ENCODE measurements at places on chromosomes 2 and 18. TPM values are rescaled to one million over a fixed set of nuclear protein-coding genes. Genes with fewer than 3 reads are reported as not detected.

Gene RND3
- 101 TPM for total RNA-seq

Gene DNER
- total RNA-seq: 13.4 TPM

Gene XIRP2
- 6.5 TPM for total RNA-seq

Gene NEDD4L
- total RNA-seq: 36.4 TPM

DNA sequence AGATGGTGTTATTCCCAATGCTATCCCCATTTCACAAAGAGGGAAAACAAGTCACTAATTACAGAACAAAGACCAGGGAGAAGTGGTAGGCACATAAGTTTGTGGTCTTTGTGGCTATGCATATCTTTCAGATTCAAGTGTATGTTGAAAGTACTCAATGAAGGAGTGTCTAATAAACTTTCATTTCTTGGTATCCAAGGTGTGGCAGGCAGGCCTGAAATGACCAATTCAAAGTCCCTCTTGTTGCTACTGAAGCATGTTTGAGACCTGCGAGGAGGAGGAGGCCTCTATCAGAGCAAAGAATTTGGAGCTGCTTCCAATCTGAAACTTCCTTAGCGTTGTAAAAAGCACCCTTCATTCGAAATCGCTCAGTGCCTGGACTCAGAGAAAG is 60.9 kb upstream of the KLF7 start:
- no peak for DNase-seq

GRCh38 chr18:70985948-70986347 is 697.1 kb downstream of the SOCS6 start:
- DNase-seq: no peak

DNA sequence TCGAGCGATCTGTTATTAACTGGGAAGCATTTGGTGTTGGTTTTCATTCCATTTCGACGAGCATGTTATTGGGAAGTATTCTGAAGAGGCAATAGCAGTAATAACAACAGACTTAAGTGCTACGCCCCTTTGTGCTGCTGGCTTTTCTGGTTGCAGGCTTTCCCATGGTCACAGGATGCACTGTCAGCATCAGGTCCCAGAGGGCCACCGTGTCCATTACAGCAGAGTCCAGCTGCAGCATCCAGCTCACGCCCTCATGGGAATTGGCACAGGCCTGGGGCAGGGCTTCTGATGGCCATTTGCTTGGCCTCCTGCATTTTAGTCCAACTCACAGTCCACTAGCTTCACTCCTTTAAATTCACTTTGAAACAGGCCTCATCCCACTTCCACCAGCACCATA is 44.4 kb downstream of the BCL2L11 start:
- no peak for DNase-seq

GRCh38 chr2:120396013-120396860 is 50.3 kb downstream of the INHBB start:
- DNase-seq: no peak

- DNase-seq: no peak
Measured at GRCh38 chr18:8380006-8380405, 229.2 kb upstream of the RAB12 start.

DNA sequence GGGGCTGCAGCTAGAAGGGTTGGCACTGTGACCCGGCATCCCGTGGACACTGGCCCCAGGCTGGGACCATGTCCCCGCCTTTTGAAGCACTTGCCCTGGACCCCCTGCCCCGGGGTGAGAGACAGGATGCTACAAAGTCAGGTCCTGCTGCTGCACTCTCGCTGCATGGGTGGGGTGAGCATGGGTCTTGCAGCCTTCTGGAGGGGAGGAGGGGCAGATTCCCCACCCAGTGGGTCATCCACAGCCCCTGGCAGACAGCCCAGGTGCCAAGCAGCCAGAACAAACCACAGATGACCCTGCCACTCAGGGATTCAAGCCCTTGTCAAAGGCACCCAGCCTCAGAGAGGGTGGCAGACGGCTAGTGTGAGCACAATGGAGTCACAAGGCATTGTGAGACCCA is 5.7 kb upstream of the NMUR1 start:
- no peak for DNase-seq

DNA sequence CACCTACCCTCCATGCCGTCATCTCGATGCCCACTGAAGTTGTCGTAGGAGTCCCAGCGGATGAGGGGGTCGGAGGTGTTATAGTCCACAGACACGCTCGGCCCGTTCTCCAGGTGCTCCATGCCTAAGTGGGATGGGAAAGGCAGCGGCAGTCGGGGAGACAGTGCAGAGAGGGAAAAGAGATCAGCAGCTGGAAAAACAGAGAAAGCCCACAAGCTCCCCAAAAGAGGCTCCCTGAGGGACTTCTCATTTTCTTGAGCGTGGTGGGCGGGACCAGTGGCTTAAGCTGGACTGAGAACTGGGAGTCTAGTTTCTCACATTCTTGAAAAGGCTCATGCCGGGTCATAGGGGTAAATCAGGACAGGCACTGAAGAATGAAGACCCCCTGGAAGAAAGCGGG is 121.9 kb downstream of the TNS1 start:
- no peak for DNase-seq

DNA sequence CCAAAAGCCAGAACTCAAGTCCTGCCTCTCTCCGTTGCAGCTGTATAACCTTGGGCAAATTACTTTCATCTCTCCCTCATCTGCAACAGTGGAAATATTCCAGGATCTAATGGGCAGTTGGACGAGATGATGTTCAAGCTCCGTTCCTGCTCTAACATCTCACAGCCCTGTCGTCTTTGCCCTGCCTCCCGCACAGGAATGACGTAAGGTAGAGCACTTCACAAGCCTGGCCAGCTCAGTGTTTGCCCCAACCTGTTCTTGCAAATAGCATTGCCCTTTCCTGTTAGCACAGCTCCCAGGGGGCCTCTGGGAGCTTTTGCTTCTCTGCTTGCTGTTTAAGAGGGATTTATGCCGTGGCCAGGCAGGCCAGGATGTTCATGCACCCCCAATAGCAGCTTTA is 107.9 kb downstream of the KLHL29 start:
- DNase-seq: no peak

DNA sequence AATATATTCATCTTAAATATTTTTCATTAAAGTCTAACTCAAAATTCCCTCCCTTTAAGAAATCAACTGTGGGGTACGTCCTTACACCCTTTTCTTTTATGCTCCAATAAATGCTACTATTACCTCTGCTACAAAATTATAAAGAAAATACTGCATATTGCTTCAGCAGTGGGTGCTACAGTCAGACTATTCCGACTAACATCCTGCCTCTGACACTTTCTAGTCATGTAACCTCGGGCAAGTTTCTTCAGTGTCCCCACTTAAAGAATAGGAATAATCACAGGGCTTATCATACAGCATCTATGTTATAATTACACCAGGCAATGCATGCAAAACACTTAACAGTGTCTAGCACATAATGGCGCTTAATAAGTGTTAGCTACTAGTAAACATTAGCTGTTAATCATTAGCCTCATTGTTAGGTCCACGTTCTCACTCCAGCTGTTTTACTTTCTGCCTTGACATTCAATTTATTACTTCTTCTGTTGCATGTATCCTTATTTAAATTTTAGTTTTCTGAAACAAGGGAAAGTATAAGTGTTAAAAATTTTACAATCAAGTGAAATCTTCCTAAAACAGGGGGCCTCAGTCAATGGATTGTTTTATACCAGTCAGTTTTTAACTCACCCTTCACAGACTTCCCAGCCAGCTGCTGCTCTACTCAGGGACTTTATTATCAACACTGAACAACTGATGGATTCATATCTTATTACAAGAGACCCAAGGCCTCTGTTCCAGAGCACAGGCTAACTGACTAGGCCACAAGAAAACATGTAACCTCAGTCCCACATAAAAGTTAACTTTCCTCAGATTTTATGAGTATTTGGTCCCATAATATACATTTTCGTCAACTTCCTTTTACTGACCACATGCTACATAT is 54.0 kb downstream of the CLASP1 start:
- DNase-seq: no peak

- no peak for DNase-seq
Measured at GRCh38 chr2:100935372-100935752, 66.7 kb upstream of the RPL31 start.
